Motor neuron (in vitro differentiated cells): ENCODE measurements at places on chromosomes 1 and 21.
A peak's percentile ranks its signal among the peaks of the same experiment; 100 is the strongest.

DNA sequence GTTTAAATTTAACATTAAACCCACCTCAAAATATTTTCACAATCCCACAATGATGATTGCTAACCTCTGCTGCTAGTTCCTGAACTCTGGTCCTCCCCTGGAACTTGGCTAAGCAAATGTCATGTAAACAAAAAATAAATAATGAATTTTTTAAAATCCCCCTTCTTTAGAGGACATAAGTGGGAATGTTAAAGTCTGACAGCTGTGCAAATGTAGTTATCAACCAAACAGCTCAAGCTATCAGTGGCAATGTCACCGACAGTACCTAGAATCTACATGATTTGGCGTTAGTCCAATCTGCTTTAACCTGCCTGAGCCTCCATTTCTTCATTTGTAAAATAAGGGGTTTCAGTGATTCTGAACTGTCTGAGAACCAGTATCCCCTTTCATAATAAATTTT is 67.7 kb downstream of the GDAP2 start:
- no peak for ATAC-seq

DNA sequence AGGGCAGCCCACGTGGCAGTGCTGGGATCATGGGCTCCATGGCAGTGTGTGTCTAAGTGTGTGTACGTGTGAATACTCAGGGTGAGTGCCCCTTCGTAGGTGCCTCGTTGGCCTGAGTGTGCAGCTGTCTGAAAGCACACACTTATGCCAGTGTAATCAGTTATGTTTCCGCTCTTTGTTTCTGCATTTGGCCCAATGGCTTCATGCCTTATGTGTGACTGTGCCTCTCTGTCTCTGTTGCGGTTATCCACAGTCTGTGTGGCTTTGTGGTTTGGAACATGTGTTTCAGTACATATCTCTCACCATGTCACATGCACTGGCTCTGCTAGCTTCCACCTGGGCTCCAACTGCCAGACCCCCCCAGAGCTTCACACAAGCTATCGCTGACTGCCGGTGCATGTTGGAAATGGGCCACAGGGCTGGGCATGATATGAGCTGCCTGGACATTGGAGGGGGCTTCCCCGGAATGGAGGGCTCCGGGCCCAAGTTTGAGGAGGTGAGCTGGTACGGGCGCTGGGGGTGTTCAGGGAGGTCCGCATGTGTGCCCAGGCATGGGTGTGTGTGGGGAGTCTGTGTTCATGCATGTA is 70.3 kb upstream of the TINAGL1 start:
- ATAC-seq = peak; percentile 26

DNA sequence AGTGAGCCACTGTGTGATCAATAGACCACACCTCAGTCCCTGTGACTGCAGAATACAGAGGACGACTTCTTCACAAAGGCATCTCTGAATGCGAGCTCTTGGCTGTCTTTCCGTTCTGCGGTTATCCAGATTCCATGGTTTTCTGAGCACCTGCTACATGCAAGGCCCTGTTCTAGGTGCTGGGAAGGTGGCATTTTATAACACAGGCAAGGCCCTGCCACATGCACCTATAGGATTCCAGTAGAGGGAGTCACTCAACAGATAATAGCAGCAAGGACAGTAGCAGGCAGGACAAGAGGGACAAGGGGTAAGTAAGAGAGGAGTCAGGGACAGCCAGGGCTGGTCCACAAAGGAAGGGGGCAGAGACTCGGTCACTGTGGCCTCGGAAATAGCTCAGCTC is 9.0 kb downstream of the URB1 start:
- ATAC-seq = no peak

DNA sequence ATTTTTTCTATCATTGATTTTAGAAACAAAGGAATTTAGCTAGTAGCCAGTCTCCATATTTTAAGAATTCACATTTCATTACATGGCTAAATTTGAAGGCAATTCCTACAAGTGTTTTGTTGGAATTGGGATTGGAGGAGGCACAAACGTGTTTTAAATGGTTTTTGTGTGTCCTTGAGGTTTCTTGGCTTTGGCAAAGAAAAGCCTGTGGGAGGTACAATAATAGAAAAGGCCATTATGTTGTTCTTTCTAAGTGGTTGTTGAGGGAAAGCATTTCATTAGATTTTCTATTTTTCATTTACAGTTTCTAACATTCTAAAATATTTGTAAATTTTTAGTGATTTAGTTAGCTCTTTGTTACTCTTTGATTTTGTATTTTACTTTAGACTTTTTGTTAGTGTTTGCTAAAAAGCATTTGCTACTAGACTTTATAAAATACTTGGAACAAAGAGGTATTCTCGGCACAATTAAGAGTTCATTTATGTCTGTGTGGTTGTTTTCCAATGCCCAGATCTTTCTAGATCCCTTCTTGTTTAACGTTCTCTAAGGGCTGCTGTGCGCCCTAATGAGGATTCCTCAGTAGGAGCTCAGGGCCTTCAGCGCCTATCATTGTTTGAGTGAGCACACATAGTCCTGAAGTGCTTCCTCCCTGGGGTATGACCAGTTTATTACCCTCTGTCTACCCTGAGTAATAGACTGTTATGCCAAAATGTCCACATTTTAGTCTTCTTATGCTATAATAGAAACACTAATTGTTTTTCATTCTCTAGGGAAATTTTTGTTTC is 70.0 kb upstream of the KIAA1614 start:
- ATAC-seq = peak; percentile 62

DNA sequence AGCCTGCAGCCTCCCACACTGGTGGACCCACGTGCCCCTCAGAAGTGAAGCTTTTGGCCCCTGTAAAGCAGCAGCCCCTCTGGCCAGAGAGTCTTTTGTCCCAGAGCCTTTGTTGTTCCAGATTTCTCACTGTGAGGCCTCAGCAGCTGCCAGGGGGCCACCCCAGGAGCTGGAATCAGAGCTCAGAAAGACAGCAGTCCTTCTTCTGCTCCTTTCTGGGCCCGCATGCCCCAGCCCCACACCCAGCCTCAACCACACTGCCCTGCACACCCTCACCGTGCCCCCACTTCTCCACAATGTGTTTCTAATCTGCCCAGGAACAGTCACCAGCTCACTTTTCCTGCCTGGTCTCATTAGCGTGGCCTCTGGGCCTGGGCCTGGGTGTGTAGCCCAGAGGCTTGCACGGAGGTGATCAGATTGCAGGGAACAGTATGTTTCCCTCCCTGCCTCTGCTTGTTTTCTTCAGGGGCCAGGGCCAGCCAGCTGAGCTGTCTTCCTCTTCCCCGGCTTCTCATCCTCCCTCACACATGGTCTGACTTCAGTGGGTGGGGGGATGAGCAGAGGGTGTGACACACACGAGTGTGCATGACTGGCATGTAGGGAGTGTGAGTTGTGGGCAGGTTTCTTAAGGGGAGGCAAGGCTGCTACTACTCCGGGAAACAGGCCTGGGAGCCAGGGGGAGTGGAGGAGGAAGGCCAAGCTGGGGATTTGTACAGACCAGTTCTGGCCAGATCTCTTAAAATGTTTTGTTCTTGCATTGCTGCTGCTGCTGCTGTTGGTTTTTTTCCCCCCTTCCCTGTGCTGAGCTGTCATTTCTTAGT is 82.5 kb upstream of the ZNF648 start:
- peak; percentile 87 for ATAC-seq

DNA sequence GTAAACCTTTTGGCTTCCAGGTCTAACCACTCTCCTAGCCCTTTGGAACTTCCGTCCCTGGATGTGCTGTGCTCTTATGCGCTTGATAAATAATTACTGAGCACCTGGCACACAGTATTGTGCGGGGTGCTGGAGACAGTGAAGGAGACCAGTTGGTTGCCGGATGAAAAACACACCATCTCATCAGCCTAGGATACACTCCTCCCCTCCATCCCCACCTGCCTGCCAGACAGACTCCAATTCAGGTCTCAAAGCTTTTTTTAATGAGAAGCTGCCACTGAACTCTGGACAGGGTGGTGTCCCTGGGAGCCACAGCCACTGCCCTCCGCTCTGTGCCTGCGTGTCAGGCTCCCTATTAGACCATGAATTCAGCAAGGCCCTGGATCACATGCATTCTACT is 9.2 kb downstream of the GNB1 start:
- peak; percentile 11 for ATAC-seq

DNA sequence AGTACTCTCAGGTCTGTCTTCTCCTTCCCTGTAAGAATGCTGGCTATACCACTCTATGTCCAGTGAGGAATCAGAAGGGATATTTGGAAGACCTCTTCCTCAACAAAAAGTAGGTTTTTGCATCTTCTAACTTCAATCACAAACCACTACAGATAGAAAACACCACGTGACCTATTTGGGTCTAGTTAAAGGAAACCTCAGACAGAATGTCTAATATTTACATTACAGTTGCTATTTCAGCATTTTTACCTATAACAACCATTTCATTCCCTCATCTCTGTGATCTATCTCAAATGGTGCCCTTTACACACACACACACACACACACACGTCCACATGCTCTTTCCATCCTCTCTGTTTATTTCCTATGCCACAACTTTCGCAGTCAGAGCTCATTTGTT is 7.9 kb upstream of the ADORA3 start:
- ATAC-seq = no peak

GRCh38 chr1:244645414-244645813 is 7.5 kb upstream of the DESI2 start:
- ATAC-seq = no peak

- no peak for ATAC-seq
These were observed 17.8 kb downstream of the AMPD2 start for GRCh38 chr1:109637446-109637845.

DNA sequence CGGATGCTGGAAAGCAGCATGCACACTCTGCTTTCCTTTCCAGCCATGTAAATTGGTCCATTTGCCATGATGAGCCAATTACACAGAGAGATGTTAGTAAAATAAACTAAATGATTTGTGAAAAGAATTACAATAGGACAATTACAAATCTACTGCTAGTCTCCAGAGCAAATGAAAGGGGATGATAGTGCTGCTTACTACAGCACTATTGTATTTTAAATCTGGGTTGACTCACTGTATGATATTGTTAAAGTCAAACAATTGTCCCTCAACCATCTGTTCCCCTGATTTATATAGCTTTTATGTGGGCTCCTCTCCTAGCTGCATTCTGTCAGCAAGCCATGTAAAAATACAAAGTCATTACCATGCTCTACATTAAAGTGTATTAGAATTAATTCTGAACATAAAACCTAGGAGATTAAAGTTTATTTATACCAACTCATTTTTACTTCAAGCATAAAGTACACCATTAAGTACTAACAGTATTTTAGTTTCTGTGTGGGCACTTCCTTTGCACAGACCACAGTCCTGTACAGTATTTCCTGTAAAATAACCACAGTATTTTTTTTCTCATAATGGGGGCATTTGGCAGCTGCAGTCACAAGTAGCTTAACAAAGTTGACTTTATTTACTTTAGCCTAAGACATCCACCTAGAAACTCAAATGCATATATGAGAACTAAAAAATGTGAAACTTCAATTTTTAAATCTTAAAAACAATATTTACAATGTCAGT is 135.8 kb downstream of the VAV3 start:
- peak; percentile 91 for ATAC-seq

GRCh38 chr1:82485591-82486369 is 685.0 kb downstream of the ADGRL2 start:
- ATAC-seq = peak; percentile 80

DNA sequence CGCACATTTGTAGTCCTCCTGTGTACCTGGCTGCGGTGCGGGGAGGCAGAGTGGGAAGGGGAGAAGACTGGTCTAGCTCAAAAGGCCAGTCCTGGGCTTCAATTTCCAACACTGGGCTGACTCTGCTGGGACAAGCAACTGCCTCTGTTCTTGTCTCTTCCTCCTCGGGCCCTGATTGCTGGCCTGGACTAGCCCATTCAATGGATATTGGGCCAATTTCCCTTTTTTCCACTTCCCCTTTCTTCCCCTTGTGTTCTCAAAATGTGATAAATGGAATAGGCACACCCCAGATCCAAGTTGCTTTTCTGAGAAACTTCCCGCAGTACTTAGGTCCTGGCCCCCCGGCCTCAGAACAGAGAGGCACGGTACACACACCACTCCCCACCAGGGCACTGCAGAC is 48.2 kb downstream of the SPSB1 start:
- ATAC-seq = no peak

- no peak for ATAC-seq
These were observed 95.0 kb downstream of the LAMC2 start for GRCh38 chr1:183281039-183281438.

- peak; percentile 64 for ATAC-seq
These were observed 14.7 kb downstream of the TFF2 start for GRCh38 chr21:42336054-42336453.

GRCh38 chr1:109248444-109248796 is 919 bp upstream of the CELSR2 start:
- ATAC-seq = no peak

DNA sequence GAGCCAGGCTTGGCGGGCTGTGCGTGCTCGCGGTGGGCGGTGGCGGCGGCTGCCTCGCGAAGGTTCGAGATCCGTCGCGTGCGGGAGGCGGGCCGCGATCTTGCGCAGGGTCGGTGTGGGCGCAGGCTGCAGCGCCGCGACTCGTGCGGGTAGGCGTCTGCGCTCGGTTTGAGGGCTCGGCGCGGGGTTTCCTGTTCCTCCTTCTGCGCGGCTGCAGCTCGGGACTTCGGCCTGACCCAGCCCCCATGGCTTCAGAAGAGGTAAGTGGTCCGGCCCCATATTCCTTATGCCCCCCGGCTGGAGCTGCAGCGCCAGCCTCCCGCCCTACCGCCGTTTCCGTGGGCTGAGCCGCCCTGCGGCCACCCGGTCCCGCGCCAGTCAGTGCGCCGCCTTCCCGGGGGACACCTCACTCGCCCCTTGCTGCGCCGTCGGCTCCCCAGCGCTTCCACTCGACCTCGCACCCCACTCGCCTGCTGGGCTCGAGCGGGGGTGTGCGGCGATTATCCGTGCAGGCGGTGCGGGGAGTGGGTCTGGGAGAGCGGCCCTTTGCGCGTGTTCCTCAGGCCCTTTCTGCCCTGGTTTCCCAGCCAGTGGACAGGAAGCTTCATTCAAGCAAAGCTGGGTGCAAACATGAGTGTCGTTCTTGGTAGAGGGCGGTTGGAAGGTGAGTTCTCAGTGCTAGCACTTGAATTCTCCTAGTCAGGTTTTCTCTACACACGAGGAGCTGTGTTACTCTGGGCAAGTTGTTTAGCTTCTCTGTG is at the start of gene CACYBP:
TSS of gene CACYBP (plus strand) at position 12 of the 761 bp plus-strand sequence. CDS start at position 246, 234 bp downstream.
- peak; percentile 78 for ATAC-seq

DNA sequence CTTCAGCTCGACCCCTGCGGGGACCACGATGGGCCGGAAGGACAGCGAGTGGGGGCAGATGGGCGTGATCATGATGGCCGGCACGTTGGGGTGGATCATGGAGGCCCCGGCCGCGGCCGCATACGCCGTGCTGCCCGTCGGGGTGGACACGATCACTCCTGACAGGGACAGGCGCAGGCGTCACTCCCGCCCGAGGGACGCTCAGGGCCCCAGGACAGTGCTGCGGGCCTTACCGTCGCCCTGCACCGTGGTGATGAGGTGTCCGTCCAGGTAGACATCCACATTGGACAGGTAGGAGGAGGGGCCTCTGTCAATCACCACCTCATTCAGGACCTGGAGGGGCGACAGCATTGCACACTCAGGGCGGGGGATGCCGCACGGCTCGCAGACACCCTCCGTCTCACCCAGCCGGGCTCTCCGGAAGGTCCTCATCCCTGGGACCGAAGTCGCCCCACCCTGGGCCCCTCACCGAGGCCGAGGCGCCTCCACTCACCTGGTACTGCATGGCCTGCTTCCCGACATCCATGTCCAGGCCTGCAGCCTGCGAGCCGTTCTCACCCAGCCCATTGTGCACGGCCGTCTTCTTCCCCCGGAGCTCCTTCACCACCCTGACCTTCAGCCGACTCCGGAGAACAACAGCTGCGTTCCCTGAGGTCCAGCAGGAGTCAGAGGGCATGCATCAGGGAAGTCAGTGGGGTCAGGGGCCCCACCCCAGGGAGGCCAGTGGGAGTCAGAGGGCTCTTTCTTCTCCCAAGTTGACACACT is 24.0 kb downstream of the NADK start:
- ATAC-seq = no peak

GRCh38 chr1:150567717-150568593 is 11.5 kb downstream of the MCL1 start:
- peak; percentile 90 for ATAC-seq

GRCh38 chr1:41627491-41628280 is 143.2 kb upstream of the EDN2 start:
- ATAC-seq = no peak
